ENCODE measurements at places on chromosomes 5 and 9. TPM values are rescaled to one million over a fixed set of nuclear protein-coding genes. Genes with fewer than 3 reads are reported as not detected.

IRX2 gene
- total RNA-seq = not detected

TLX3 gene
- total RNA-seq = not detected

ECM2 gene
- 21.0 TPM for total RNA-seq

TSLP gene
- total RNA-seq = 1.5 TPM

CDX1 gene
- total RNA-seq = 0.15 TPM

PTGS1 gene
- total RNA-seq = 2.0 TPM

SAXO1 gene
- total RNA-seq = not detected

- DNase-seq = no peak
These were observed 176.9 kb upstream of the CD180 start for GRCh38 chr5:67373518-67373917.

DNA sequence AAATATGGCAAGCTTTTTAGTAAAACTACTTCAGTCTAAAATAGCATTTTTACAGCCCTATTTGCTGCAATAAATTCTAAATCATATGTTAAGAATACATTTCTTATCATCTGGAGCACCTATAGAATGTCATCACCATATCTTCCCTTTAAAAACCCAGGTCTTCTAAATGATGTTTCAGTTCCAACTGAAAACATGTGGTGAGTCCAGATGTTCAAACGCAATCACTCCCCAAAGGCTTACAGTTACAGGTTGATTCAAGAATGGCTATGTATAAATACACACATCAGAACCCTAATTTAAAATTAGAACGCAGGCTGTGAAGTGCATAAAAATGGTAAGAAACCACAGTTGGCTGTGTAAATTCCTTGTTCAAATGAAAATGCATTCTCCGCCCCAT is 796.3 kb downstream of the MAT2B start:
- no peak for DNase-seq

DNA sequence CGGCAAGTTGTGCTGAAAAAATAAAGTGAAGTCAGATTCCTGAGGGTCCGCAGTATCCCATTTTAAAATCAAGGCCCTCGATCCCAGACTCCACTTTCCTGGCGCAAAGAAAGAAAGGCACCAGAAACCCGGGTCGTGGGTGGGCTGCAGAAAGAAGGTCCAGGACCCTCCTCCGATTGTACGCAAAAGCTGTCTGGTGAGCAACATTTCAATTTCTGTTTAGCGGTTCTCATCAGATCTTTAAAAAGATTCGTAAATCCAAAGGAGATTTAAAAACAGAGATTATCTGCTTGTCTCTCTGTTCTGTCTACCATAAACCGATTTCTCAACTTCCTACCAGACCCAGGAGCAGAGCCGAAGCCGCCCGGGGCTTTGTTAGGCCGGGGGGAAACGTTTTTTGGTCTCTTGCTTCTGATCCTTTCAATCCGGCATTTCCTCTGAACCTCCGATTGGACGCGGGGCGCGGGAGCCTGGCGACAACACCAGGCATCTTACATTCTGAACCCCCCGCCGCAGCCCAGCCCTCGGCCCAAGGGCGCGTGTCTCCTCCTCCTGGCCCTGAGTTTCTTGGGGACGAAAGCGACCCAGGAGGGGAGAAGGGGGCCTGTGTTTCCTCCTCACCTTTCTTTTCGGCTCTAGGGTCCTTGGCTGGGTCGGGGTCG is 746 bp downstream of the NKX2-5 start:
- DNase-seq = no peak

GRCh38 chr5:42721484-42721883 is 35.1 kb upstream of the CCDC152 start:
- no peak for DNase-seq

- no peak for DNase-seq
These were observed 50.1 kb upstream of the PDE4D start for GRCh38 chr5:59943452-59944113.

DNA sequence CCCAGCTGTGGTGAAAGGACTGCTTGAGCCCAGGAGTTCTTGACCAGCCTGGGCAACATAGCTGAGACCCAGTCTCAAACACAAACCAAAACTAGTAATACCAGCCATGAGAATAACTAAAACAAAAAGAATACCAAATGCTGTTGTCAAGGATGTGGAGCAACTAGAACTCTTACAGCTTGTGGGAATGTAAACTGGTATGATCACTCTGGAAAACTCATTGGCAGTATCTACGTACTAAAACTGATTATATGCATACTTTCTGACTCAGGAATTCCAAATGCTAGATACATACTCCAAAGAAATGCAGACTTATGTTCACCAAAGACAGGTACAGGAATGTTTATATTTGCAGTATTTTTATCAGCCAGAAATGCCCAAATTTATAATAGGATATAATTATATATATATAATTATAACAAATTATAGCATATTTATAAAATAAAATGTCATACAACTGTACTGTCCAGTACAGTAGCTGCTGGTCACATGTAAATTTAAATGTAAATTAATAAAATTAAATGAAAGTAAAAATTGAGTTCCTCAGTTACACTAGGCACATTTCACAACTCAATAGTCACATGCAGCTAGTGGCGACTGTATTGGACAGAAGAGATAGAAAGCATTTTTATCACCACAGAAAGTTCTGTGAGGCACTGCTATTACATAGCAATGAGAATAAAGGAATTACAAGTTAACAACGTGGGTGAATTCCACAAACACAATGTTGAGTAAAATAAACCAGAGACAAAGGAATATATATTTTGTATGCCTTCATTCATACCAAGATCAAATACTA is 118.5 kb downstream of the GNAQ start:
- no peak for DNase-seq

DNA sequence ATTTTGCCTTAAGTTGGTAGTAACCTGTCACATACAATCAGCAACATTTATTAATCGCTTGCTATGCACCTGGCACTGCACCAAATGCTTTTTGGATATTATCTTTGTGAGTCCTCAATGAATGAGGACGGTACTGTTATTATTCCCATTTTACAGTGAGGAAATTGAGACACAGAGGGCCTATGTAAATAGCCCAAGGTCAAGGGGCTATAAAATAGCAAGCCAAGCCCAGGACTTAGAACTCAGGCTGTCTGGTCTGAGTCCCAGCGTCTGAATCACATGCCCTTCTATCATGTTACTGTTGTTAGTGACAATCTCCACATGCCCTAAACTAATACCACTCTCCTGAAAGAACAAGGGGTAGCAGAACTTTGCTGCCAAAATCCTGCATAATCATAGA is 60.0 kb downstream of the ERAP1 start:
- DNase-seq = no peak

GRCh38 chr5:33679791-33680190 is 212.0 kb downstream of the ADAMTS12 start:
- no peak for DNase-seq

GRCh38 chr5:133669472-133669871 is 57.1 kb upstream of the FSTL4 start:
- DNase-seq = no peak

All from left lobe of liver (tissue), 2 donors.